ENCODE measurements at places on chromosomes 7 and 10.

DNA sequence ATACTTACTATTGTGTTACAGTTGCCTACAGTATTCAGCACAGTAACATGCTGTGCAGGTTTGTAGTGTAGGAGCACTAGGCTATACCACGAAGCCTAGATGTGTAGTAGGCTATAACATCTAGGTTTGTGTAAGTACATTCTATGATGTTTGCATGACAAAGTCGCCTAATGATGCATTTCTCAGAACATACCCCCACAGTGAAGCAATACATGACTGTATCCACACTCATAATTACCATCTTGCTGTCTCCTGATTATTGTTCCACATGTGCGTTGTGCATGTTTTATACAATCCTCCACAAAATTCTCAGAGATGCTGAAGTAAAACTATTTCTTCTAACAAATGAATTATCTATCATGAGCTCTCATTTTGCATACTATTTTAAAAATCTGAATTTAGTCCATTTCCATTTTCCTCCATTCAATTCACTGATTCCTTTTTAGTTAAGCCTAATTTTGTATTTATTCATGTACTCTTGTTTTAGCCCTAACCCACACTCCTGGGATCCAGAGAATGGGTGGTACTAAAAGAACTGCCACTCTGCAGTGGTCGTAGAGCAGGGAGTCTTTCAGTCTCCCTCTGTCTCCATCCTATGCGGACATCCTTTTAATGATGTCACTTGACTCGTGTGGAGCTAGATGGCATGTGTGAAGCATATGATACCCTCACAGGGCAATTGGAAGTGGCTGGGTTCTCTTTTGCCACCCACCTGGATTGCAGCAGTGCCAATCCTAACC, 67.6 kb upstream of the CAV2 start:
- no peak for DNase-seq

- no peak for DNase-seq
Observed at GRCh38 chr10:47456794-47457527, 27.0 kb downstream of the ANXA8 start.

DNA sequence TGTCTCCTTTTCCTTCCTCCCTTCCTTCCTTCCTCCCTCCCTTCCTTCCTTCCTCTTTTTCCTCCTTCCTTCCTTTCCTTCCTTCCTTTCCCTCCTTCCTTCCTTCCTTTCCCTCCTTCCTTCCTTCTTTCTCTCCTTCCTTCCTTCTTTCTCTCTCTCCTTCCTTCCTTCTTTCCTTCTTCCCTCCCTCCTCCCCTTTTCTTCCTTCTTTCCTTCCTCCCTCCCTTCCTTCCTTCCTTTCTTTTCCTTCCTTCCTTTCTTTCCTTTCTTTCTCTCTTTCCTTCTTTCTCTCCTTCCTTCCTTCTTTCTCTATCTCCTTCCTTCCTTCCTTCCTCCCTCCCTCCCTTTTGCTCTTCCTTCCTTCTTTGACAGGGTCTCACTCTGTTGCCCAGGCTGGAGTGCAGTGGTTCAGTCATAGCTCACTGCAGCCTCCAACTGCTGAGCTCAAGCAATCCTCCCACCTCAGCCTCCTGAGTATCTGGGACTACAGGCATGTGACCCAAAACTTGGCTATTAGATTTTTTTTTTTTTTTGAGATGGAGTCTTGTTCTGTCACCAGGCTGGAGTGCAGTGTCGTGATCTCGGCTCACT, 15.9 kb upstream of the CYTH3 start:
- DNase-seq = no peak

GRCh38 chr7:158281441-158281840, 306.2 kb downstream of the PTPRN2 start:
- DNase-seq = no peak

- DNase-seq = no peak
Observed at GRCh38 chr7:32574626-32575025, 79.3 kb downstream of the AVL9 start.

Data from HFF-Myc (cell line).